NCI-H446 treated with DMSO at 0.1 percent for 48 hours (cell line): ENCODE measurements at places on chromosomes 12 and 14.

DNA sequence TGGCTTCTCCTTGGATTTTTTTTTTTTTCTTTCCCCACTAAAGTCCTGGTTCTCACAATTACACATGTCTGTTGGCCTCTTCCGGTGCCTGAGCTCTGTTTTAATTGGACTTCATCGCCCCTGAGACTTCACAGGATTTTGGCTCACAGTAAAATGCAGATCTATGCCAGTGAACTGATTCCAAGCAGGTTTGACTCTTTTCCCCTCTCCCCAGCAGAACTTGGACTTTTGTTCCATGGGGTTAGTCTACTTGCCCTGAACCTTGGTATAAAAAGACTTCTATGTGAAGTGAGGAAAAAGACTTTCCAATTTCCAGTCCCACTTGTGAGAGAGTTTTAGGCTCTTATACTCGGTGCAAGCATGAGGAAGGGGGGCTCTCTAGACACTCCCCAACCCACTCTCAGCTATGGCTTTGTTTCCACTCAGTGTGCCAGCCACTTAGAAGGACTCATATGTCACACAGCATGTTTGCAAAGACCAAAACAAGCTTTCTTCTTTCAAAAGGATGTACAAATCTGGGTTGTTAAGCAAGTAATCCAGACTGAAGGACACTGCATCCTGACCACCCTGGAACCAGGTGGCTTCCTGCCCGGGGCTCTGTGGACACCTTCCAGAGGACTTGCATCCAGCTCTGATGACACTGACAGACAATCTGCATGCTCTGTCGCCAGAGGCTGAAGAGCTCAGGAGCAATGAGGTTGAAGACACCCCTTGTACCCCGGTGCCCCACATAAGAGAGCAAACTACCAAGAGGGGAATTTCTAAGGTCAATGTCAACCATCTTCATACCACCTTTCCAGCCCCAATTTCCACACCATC, 221.9 kb upstream of the EGLN3 start:
- DNase-seq, result peak; percentile 29

DNA sequence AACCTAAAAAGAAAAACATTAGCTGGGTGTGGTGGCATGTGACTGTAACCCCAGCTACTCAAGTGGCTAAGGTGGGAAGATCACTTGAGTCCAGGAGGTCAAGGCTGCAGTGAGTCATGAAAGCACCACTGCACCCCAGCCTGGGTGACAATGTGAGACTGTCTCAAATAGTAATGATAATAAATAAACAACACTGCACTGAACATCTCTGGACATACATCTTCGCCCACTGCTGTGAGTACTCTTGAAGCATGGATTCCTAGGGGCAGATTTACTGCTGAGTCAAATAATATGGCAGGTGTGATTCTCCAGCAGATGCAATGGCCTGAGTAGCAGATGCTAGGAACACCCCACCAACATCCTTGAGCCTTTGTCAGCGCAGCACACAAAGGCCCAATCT, 23.6 kb downstream of the ABCB9 start:
- DNase-seq, result no peak

DNA sequence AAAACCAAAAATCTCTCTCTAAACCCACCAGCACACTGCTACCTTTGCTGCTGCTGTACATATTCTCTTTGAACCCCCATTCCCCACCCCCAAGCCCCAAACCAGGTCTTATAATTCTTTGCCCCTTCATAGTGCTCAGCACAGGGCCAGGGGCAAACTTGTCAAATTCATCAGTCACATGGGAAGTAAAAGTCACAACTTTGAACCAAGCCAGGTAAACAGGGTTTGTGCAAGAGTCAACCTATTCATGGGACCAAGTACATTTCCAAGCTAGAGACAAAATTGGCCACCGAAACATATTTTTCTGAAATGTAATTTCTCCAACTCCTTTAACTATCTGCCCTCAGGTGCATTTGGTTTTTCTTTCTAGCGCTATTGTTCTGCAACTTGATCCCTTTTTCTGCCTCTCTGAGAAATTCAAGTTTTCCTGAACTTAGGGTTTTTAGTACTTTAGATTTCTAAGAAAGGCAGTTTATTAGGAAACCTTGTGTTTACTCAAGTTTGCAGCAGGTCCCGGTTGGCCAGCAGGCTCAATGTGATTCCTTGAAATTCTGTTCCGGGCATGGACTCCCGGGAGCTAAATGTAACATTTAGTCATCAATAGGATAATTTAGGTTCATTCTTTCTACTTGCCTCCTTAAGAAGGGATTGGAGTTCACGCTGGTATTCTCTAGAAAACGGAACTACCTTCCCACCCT, 230.5 kb downstream of the EFCAB11 start:
- DNase-seq, result no peak

- no peak for DNase-seq
Observed at GRCh38 chr14:99260587-99261551, 11.1 kb downstream of the BCL11B start.

DNA sequence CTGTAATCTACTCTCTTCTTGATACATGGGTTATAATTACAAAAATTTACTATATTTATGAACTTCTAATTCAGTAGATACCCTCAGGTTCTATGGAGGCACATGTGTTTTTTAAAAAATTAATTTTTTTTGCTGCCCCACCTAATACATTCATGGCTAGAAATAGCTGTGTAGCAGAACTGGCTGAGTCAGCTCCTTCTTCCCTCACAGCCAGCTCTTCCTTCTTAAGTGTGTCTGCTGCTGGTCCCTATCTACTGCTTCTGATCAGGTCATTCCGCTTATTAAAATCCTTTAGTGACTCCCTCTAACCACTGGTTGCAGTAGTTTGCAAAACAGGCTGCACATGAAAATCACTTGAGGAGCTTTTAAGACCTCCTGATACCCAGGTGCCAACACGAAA, 400.1 kb downstream of the APAF1 start:
- no peak for DNase-seq
